Ammon's horn (tissue), 1 donor: ENCODE measurements at places on chromosomes 11 and 22.
A peak's percentile ranks its signal among the peaks of the same experiment; 100 is the strongest.

DNA sequence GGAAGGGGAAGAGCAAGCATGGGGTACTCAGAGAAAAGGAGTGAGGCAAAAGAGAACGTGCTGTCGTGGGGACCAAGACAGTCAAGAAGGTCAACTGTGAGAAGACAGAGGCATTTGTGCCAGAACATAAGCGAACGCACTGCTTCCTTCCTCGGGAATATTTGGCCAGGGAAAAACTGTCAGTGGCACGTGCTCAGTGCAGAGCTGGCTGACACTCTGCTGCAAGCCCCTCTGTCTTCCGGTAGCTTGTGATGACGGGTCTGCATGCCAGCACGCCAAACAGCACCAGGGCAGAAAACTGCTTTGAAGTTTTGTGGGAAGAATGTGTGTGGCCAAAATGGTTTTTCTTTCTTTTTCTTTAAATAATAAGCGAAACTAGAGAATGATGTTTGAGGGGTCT, 60.6 kb downstream of the SMCO4 start:
- no peak for DNase-seq

DNA sequence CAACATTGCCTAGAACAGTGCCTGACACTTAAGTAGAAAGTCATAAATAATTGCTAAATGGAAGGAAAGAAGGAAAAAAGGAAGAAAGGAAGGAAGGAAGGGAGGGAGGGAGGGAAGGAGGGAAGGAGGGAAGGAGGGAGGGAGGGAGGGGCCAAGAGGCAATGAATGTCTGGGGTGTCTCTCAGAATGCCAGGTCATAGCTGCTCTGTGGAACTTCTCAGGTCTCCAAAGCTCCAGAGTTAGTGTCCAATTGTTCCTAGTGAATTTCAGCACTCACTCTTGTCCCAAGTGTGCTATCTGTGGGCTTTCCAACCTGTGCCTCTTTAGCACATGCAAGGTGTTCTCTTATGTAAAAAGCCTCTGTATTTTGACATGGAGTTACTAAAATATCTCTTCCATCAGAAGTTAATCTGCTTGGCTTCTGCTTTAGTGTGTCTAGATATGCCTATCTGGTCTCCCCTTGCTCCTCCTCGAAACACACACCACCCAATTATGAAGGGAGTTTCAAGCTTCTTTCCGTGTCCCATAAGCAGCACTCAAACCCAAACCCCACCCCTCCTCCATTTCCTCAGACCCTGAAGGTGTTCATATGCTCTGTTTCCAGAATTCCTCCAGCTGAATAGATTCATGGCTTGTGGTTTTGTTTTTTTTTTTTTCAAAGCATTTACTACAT, 56.5 kb downstream of the FAM76B start:
- DNase-seq: no peak

- peak; percentile 65 for DNase-seq
These were observed 14.6 kb downstream of the MMP13 start for GRCh38 chr11:102940714-102941588.

- no peak for DNase-seq
These were observed 3.2 kb downstream of the CENPM start for GRCh38 chr22:41943661-41944209.

- no peak for DNase-seq
These were observed 639.3 kb upstream of the KIRREL3 start for GRCh38 chr11:127639916-127640315.

- DNase-seq: no peak
These were observed 20.2 kb downstream of the BPIFC start for GRCh38 chr22:32444068-32444467.

GRCh38 chr22:33921525-33922348, 1.5 kb upstream of the LARGE1 start:
- peak; percentile 57 for DNase-seq
